ENCODE measurements at places on chromosomes 13 and 19. TPM values are rescaled to one million over a fixed set of nuclear protein-coding genes. Genes with fewer than 3 reads are reported as not detected.

Gene FFAR3
- not detected for total RNA-seq

Gene TMEM145
- not detected for total RNA-seq

Gene CDX2
- total RNA-seq, result not detected

GRCh38 chr13:51818276-51818675, 14.3 kb upstream of the DHRS12 start:
- H3K4me3 ChIP-seq, result no peak overlapping the region
- H3K27ac ChIP-seq, result no peak overlapping the region
- H3K27me3 ChIP-seq, result peaks cover 47% of the 10 kb centered on the region

- H3K27ac ChIP-seq, result peak overlapping the region; percentile 62
- H3K27me3 ChIP-seq, result no peaks in the 10 kb centered on the region
- peaks cover 21% of the 10 kb centered on the region for H3K4me1 ChIP-seq
- DNase-seq, result peak; percentile 87
- no peaks in the 10 kb centered on the region for H3K36me3 ChIP-seq
These were observed 217.4 kb downstream of the DLEU7 start for GRCh38 chr13:50626101-50626547.

DNA sequence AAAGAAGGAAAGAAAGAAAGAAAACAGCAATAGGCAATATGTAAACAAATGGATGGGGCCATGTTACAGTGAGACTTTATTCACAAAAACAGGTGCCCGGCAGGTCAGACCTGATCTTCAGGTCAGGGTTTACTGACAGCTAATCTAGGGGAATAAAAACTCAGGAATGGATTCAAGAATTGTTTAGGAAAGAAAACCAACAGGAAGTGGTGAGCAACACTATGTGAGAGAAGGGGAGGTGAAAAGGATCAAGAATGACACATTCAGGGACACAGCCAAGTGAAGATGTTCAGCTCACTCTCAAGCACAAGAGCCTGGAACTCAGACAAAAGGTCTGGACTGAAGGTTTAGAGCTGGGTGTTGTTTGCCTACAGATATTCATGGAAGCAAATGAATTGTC, 244.5 kb downstream of the EFNB2 start:
- H3K36me3 ChIP-seq, result no peaks in the 10 kb centered on the region
- H3K4me3 ChIP-seq, result no peak overlapping the region
- peaks cover 5% of the 10 kb centered on the region for H3K27me3 ChIP-seq
- DNase-seq, result peak; percentile 56

- no peaks in the 10 kb centered on the region for H3K4me1 ChIP-seq
- H3K27ac ChIP-seq, result no peak overlapping the region
- no peak overlapping the region for H3K4me3 ChIP-seq
These were observed 15.6 kb upstream of the SIGLEC10 start for GRCh38 chr19:51433043-51433442.

- no peaks in the 10 kb centered on the region for H3K27me3 ChIP-seq
- H3K36me3 ChIP-seq, result no peaks in the 10 kb centered on the region
- no peaks in the 10 kb centered on the region for H3K4me1 ChIP-seq
- H3K4me3 ChIP-seq, result no peak overlapping the region
- DNase-seq, result no peak
- no peak overlapping the region for H3K27ac ChIP-seq
These were observed 2902.5 kb downstream of the PCDH9 start for GRCh38 chr13:64327505-64328194.

- no peaks in the 10 kb centered on the region for H3K36me3 ChIP-seq
- H3K27ac ChIP-seq, result no peak overlapping the region
- DNase-seq, result no peak
- H3K4me3 ChIP-seq, result no peak overlapping the region
These were observed 9.2 kb downstream of the TMED1 start for GRCh38 chr19:10826846-10827245.
